ENCODE measurements at places on chromosomes 7 and 10. TPM values are rescaled to one million over a fixed set of nuclear protein-coding genes. Genes with fewer than 3 reads are reported as not detected.

The DYNC1I1 gene
- 0.17 TPM for total RNA-seq

The SLC29A4 gene
- total RNA-seq = 6.1 TPM

The PRSS37 gene
- not detected for total RNA-seq

The AKR1C8 gene
- total RNA-seq = not detected

The ABCB1 gene
- 3.8 TPM for total RNA-seq

The VSTM2A gene
- not detected for total RNA-seq

The GBF1 gene
- 17.0 TPM for total RNA-seq

The STEAP2 gene
- 32.4 TPM for total RNA-seq

The CYP3A4 gene
- total RNA-seq = not detected

The SYCE1 gene
- under 0.01 TPM for total RNA-seq

The SEMA3C gene
- 126 TPM for total RNA-seq

The CDK14 gene
- 24.3 TPM for total RNA-seq

The OPN1SW gene
- total RNA-seq = not detected

The LRIT1 gene
- not detected for total RNA-seq

The CRPPA gene
- total RNA-seq = 0.60 TPM

The MACC1 gene
- total RNA-seq = 0.09 TPM

The SPACDR gene
- total RNA-seq = 0.17 TPM

The GRID2IP gene
- total RNA-seq = under 0.01 TPM

The GIMAP6 gene
- total RNA-seq = not detected

The EPDR1 gene
- 6.0 TPM for total RNA-seq

The OR9A2 gene
- not detected for total RNA-seq

The UTF1 gene
- not detected for total RNA-seq

The ITPRIP gene
- 8.7 TPM for total RNA-seq

The ELFN1 gene
- 3.0 TPM for total RNA-seq

The NEURL1 gene
- total RNA-seq = 0.17 TPM

The CACNB2 gene
- total RNA-seq = 1.2 TPM

The PLXDC2 gene
- 3.8 TPM for total RNA-seq

The INTS15 gene
- 5.2 TPM for total RNA-seq

The NT5C3A gene
- 19.4 TPM for total RNA-seq

The SLC16A12 gene
- total RNA-seq = 0.16 TPM

The TNS3 gene
- total RNA-seq = 22.8 TPM

The ZNF425 gene
- total RNA-seq = 6.3 TPM

The PRR15 gene
- total RNA-seq = 0.16 TPM

The SH2D4B gene
- total RNA-seq = not detected

The TMEM140 gene
- total RNA-seq = 12.0 TPM
